ENCODE measurements at places on chromosomes 11 and 22.

DNA sequence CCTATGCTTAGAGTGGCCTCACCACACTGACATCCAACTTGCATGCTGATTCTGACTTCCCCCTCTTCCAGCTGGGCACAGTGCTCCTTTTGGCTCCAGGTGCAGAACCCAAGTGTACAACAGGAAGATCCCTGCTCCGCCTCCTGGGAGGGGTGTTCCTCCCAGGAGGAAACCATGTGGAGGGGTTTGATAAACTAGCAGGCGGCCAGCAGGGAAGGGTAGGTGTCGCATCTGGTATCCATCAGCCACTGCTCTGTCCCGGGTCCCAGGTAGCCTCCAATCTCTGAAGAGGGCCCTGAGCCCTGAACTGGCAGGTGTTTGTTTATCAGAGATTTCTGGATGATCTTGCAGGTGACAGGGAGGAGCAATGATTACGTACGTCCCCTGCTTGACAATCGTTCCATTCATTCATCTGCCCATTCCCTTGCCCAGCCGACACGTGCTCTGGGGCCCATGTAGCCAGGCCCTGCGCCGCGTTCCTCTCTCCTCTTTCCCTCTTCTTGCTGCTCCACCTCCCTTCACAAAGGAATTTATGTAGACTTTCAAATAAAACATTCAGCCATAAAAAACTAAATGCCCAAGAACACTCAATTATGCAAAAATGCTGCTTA, 41.2 kb upstream of the MICAL2 start:
- H3K36me3 ChIP-seq = 0 out of 2 replicates have a peak, but pooled peaks cover 4% of the 10 kb centered on the region
- DNase-seq = no peak
- H3K4me1 ChIP-seq = peaks cover 26% of the 10 kb centered on the region
- H3K27me3 ChIP-seq = no peaks in the 10 kb centered on the region

DNA sequence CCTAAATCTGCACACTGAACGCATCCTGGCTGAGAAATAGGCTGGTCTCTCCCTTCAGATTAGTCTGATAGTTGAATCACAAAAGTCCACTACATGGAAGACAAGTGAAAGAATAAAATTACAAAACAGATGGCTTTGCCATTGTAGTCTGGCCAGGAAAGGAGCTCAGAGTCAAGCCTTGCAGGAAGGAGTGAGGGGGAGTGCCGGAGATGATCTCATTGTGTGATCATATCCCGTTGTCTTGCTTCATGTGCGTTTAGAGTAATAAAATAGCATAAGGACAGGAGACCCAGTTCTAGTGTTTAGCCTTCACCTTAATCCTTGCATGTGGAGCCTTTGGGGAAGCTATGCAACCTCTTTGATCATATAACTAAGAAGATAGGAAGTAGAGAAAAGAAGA, 666.7 kb upstream of the RAG2 start:
- H3K27me3 ChIP-seq = no peaks in the 10 kb centered on the region
- no peak overlapping the region for H3K27ac ChIP-seq
- H3K4me3 ChIP-seq = no peak overlapping the region
- no peak for DNase-seq
- H3K36me3 ChIP-seq = peaks cover 49% of the 10 kb centered on the region
- H3K4me1 ChIP-seq = no peaks in the 10 kb centered on the region

- H3K4me1 ChIP-seq = peaks cover 16% of the 10 kb centered on the region
- no peak overlapping the region for H3K27ac ChIP-seq
- H3K4me3 ChIP-seq = no peak overlapping the region
- no peaks in the 10 kb centered on the region for H3K36me3 ChIP-seq
Measured at GRCh38 chr11:92461447-92461846, 236.8 kb downstream of the FAT3 start.

- no peaks in the 10 kb centered on the region for H3K27me3 ChIP-seq
- no peaks in the 10 kb centered on the region for H3K36me3 ChIP-seq
- no peak overlapping the region for H3K4me3 ChIP-seq
- no peak for DNase-seq
- H3K4me1 ChIP-seq = peaks cover 12% of the 10 kb centered on the region
- no peak overlapping the region for H3K27ac ChIP-seq
Measured at GRCh38 chr22:45682064-45682463, 10.4 kb downstream of the ATXN10 start.

DNA sequence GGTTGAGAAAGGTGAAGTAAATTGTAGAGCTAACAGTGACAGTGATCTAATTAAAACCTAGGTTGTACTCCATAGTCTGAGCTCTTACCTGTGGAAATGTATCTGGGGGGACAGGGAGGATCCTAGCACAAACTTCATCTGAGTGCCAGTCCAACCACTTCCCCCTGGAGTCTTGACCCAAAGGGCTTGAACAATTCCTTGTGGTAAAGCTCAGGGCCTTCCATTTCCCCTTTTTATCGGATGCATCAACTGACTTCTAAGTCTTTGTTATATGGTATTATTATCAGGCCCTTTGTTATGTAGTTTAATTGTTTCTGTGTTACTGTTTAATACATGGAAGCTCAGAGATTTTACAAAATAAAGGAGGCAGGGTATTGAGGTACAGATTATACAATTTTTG, 140.2 kb upstream of the SESN3 start:
- no peak overlapping the region for H3K4me3 ChIP-seq
- H3K36me3 ChIP-seq = no peaks in the 10 kb centered on the region
- H3K4me1 ChIP-seq = peaks cover 23% of the 10 kb centered on the region
- no peaks in the 10 kb centered on the region for H3K27me3 ChIP-seq

All from WTC11 (cell line).